Stimulated activated CD4-positive, alpha-beta T cell treated with anti-CD3 and anti-CD28 coated beads, Interleukin-1b, Interleukin-23, amount 100 ng/mL, for 48 hours (primary cell): ENCODE measurements at places on chromosomes 4 and X.

DNA sequence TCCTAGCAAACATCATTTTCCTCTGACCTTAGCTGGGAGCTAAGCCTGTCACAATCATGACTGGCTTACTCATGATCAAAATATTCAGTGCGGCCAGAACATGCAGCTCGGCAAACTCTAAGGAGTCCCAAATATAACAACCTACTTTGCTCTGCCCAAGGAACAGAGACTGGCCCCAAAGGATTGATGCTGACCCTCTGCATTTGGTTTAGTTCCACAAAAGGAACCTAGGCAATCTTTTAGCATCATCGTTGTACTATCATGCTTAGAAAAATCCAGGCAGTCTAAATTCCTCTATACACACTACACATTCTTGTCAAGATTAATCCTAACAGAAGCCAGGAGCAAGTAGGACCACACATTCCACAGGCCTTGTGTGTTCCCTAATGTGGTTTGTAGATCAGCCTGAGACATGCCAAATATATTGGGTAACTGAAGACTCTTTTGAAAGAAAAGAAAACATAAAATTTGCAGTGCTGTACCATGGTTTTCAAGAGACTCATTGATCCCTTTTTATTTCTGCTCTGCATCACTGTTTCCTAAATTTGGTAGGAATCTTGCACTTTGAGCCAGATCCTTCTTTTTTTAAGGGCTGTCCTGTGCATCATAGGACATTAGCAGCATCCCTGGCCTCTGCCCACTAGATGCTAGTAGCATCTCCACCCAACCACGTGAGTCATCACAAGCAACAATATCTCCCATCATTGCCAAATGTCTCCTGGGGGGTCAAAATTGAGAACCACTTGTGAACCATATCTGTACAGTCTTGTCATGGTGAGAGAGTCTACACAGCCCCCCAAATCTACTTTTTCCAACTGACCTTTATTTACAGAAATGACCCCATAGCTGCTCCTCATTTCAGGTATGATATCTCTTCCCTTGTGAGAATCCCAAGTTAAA lies 17.6 kb upstream of the CC2D2A start:
- no peak for DNase-seq

GRCh38 chrX:79096145-79096556 lies 48.3 kb upstream of the GPR174 start:
- DNase-seq, result no peak

DNA sequence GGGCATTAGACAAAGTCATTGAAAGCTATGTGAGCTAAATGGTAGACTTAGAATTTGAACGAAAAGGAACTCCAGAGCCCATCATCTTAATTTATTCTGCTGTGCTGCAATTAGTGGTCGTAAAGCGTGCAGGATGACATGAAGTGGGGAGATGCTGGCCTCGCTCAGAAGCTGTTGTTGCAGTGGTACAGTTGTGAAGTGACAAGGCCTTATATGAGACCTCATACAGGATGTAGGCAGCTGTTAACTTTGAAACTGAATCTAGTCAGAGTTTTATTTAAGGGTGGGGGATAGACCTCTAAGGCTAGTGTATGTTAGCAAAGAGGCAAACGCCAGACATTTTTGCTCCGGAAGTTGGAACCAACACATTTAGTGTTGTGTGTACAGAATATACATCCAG lies 13.4 kb downstream of the KLF3 start:
- no peak for DNase-seq

GRCh38 chr4:886244-886643 lies 45.9 kb downstream of the GAK start:
- DNase-seq, result no peak

GRCh38 chr4:7759635-7760034 lies 180.0 kb downstream of the AFAP1 start:
- DNase-seq, result no peak

- DNase-seq, result no peak
Observed at GRCh38 chrX:113305496-113305895, 464.9 kb upstream of the AMOT start.

DNA sequence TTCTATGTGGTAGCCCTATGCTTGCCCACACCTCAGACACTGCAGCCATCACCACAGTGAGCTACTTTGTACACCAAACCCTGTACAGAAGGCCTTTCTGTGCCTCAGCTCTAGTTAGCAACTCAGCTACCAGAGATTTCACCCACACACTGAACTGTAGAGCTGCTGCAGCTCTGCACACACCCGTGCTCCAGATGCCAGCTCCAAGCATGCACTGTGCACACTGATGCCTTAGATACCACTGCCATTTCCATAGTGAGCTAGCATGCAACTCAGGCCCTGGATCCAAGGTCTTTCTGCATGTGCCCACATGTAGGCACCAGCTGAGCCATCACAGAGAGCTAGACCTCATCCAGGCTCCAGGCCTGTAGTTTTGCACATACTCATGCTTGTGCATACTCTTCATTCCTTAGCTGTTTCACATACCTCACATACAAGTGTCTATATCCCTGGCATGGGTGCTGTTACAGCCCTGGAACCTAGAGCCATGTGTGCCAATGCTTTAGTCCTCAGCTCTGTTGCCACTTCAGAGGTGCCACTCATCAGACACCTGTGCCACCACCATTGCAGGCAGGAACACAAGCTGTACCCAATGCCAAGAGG lies 423.5 kb upstream of the NDST3 start:
- DNase-seq, result no peak

GRCh38 chr4:139535871-139536234 lies 20.2 kb downstream of the SETD7 start:
- no peak for DNase-seq

DNA sequence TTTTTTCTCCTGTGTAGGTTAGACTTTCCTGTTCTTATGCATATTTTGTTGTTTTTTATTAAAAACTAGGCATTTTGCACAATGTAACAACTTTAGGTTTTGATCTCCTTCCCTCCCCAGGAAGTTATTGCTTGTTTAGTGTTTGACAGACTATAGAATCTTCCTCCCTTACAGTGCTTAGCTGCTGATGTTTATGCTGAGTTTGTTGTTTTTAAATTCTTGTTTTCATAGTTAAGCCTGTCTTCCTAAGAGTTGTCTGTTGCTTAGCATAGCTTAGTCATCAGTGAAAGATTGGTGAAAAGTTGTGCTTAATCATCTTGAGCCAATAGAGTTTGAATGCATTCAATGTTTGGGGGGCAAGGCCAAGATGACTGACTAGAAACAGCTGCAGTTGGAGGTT lies 157.5 kb downstream of the NKX6-1 start:
- DNase-seq, result no peak

DNA sequence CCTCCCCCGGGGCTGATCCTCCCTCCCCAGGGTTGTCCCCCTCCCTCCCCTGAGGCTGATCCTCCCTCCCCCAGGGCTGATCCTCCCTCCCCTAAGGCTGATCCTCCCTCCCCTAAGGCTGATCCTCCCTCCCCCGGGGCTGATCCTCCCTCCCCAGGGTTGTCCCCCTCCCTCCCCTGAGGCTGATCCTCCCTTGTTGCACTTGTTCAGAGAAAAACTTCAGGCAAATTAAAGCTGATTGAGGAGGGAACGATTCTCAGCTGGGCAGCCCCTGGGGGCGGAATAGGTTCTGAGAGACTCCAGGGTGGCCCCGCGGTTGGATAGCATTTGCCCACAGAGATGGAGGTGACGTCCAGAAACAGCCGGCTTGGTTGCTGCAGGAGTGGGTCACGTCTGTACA lies 110.7 kb upstream of the ADRA2C start:
- no peak for DNase-seq

DNA sequence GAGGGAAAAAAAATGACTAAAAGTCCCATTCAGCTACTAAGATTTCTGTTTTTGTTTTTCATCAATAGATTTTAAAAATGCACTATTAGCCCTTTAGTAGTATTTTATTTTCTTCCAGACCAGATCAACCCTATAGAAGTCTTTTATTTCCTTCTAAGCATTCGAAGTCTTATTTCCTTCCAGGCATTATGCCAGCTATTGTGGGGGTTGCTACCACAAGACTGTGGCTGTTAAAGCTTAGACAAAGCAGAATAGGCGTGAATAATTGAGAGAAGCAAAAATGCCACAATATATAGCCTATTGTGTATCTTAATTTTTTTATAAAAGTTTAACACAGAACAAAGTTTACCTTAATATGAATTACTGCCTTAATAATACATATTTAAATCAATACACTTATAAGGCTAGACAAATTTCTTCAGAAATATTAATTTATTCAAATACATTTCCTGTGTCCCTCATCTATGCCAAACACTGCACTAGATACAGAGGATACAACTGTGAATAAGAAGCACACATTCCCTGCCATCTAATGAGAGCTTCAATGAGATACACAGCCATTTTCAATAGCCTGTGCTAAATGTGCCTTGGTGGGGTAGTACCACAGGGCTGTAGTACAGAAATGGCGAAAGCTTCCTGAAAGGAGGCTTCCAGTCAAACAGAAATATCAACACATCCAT lies 33.1 kb downstream of the SLC10A7 start:
- DNase-seq, result no peak

DNA sequence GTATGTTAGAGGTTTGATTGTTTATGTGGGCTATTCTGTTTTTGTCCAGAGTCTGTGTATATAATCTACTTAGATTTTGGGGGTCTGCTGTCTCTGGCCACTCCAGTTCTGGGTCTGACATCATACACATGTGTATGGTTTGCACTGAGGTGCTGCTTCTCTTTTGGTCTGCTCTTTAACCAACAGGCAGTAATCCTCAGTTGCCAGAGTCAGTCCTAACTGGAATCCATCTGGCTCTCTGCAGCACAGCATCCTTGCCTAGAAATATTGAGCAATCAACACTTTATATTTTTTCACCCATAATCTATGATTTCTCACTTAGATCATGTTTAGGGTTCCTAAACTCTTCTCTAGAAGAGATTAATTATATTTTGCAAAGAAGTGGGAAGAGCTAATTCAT lies 98.3 kb upstream of the SFRP2 start:
- no peak for DNase-seq

- peak; percentile 41 for DNase-seq
Observed at GRCh38 chrX:119784747-119785446, 6.5 kb downstream of the RPL39 start.

DNA sequence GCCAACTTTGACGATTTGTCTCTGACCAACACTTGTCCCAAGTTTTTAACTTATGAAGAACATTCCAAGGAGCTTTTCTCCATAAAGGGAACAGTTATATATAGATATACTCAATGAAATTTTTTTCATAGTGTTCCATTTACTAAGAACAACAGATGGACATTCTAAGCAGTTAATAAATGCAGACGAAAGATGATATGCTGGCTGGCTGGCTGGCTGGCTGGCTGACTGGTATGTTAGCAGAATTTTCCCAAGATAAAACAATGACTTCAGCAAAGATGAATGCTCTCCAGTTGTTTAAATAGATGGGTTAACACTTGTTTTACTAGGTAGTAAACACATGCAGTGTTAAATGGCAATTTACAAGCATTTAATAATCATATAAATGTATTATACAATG lies 62.2 kb downstream of the SPANXN3 start:
- DNase-seq, result no peak

GRCh38 chrX:129768586-129769466 lies 10.9 kb upstream of the SASH3 start:
- DNase-seq, result no peak

DNA sequence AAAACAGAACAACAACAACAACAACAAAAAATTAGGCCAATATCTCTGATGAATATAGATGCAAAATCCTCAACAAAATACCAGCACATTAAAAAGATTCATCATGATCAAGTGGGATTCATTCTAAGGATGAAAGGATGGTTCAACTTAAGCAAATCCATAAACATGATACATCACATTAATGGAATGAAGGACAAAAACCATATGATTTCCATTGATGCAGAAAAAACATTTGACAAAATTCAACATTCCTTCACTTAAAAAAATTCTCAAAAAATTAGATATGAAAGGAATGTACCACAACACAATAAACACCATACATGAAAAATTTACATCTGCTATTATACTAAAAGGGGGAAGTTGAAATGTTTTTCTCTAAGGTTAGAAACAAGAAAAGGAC lies 103.3 kb downstream of the IL15 start:
- no peak for DNase-seq

GRCh38 chrX:109818976-109819375 lies 85.9 kb upstream of the ACSL4 start:
- no peak for DNase-seq

DNA sequence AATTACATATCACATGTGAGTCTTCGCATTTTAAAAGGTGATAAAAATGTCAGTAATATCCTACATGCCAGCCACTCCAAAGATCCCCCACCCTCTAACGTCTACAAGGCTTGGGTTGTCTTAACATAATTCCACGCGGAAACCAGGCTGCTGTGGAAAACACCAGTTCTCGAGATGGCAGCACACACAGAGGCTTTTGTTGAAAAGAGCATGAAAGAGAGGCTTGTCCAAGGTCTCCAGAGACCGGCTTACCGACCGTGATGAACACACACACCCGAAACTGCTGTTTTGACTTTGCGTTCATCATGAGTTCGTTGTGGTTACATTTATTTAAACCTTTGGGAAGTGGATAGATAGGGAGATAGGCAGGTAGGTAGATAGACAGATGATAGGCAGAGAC lies 87.9 kb downstream of the CRLF2 start:
- DNase-seq, result no peak

GRCh38 chr4:2878346-2878745 lies 34.7 kb downstream of the ADD1 start:
- DNase-seq, result peak; percentile 34

- no peak for DNase-seq
Observed at GRCh38 chr4:80322716-80323115, 12.8 kb upstream of the CFAP299 start.

DNA sequence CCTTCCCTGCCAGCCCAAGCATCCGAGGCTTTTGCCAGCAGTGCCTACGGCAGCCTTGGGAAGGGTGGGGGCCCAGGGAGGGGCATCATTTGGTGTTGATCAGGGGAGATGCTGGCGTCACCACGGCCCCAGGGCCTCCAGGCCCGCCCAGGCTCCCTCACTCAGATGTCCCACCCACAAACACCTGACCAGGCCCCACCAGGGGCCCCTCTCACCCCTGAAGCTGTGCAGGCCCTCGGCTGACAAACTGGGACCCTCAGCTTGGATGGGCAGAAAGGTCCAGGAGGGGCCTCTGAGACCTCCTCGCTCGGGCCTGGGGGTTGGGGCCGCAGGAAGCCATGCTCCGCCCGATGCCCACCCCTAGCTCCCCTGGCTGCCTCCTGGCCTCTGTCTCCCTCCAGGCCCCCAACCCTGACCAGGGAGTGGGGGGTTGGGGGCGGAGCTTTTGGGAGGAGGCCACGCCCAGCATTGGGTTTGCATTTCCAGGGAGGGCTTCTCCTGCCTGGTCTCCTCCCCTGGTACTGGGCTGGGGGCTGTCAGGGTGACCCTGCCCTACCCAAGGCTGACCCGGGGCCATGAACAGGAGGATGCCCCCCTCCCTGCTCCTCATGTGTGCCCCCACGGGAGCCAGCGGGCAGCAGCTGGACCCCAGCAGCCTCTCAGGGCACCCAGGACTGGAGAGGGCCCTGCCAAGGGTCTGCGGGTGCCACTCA lies 33.4 kb upstream of the SPON2 start:
- no peak for DNase-seq

GRCh38 chr4:4344915-4345527 lies 41.9 kb upstream of the NSG1 start:
- DNase-seq, result no peak

- no peak for DNase-seq
Observed at GRCh38 chr4:158018221-158018830, 154.5 kb downstream of the GASK1B start.

GRCh38 chr4:76781698-76782595 lies 116.0 kb downstream of the SOWAHB start:
- DNase-seq, result no peak
